Activated T-helper 1 cell treated with anti-CD3 and anti-CD28 coated beads, Interleukin-2, amount 50 U/mL, for 16 hours (primary cell): ENCODE measurements at places on chromosomes 7 and 10.

DNA sequence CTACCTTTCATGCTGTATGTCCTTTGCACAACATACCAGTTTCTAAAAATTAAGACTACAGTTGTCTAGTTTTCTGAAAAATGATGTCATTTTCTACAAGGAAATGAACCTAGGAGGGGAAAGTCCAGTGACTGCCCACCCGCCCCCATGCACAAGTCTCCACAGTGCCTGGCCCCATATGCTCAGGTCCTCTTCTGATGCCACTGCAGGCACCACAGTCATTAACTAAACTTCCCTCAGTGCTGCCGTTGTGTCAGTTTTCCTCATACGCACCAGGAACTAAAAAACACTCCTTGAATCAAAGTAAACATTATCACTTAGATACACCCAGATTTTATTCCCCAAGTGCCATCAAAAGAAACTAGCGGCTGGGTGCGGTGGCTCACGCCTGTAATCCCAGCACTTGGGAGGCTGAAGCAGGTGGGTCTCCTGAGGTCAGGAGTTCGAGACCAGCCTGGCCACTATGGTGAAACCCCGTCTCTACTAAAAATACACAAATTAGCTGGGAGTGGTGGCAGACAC lies 6.9 kb upstream of the TNS3 start:
- no peak for DNase-seq

GRCh38 chr7:106134241-106134640 lies 22.1 kb upstream of the SYPL1 start:
- DNase-seq: no peak

DNA sequence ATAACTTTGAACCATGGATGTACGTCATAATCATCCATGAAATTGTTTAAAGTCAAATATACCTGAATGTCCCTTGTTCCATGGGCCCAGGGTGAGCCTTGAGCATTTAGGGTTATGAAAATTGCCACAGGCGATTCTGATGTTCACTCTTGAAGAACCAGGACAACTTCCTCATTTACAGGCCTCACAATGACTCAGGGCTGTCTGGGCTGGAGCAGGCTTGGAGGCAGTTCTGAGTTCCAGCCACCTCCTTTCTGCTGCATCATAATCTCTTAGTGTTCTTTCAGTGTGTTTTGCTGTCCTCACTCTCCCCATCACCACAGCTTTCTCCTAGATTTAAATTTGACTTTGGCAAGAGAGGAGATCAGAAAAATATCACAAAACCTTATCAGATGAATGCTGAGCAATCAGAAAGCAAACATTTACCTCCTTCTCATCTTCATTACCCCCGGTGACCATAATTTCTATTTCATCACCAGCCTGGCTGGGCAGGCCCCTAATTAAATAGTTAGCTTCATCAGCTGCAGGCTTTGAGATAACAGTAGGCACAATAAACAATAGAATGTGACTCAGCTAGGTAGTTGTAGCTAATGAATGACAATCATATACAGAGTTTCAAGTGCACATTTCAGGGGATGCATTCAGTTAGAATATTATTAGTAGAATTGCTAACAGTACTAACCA lies 571.0 kb downstream of the SH2D4B start:
- DNase-seq: no peak

DNA sequence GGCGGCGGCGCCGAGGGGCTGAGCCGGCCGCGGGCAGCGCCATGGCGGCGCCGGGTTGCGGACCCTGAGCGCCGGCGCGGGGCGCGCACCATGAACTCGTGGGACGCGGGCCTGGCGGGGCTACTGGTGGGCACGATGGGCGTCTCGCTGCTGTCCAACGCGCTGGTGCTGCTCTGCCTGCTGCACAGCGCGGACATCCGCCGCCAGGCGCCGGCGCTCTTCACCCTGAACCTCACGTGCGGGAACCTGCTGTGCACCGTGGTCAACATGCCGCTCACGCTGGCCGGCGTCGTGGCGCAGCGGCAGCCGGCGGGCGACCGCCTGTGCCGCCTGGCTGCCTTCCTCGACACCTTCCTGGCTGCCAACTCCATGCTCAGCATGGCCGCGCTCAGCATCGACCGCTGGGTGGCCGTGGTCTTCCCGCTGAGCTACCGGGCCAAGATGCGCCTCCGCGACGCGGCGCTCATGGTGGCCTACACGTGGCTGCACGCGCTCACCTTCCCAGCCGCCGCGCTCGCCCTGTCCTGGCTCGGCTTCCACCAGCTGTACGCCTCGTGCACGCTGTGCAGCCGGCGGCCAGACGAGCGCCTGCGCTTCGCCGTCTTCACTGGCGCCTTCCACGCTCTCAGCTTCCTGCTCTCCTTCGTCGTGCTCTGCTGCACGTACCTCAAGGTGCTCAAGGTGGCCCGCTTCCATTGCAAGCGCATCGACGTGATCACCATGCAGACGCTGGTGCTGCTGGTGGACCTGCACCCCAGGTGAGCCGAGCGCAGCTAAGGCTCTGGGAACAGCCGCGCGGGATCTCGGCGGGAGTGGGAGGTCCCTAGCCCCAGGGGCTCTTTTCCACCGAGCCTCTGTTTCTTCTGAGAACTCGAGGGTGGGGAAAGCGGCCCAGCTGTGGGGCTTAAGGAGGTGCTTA lies at the start of gene GPR26:
Gene GPR26, plus strand, starts transcription at position 38 of the 919 bp plus-strand sequence. Its CDS starts 53 bp downstream, at position 91.
- no peak for DNase-seq

DNA sequence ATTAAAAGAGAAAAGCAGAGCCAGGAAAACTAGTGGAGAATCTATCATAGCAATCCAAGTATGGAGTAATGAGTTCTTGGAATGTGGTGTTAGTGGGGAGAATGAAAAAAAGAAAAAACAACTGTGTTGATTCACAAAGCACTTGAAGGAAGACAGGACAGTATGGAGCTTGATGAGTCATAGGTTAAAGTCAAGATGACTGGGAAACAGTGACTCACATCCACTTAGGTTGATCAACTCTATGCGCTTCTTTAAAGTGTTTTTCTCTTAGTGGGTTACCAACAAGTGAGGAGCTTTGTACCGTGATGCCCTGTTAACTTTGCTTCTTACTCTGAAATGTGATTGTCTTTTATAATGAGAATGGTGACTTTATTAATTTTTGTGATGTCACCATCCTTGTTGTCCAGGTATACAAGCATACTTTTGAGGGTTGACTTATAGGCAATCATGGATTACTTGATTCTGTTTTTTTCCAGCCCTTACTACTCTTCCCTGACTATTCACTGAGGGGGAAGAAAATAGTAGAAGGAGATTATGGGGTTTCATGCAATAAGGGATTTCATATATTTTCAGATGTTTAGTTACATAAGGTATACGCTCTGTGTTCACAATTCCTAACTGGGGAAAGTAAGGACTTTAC lies 32.1 kb upstream of the MDFIC start:
- DNase-seq: no peak

DNA sequence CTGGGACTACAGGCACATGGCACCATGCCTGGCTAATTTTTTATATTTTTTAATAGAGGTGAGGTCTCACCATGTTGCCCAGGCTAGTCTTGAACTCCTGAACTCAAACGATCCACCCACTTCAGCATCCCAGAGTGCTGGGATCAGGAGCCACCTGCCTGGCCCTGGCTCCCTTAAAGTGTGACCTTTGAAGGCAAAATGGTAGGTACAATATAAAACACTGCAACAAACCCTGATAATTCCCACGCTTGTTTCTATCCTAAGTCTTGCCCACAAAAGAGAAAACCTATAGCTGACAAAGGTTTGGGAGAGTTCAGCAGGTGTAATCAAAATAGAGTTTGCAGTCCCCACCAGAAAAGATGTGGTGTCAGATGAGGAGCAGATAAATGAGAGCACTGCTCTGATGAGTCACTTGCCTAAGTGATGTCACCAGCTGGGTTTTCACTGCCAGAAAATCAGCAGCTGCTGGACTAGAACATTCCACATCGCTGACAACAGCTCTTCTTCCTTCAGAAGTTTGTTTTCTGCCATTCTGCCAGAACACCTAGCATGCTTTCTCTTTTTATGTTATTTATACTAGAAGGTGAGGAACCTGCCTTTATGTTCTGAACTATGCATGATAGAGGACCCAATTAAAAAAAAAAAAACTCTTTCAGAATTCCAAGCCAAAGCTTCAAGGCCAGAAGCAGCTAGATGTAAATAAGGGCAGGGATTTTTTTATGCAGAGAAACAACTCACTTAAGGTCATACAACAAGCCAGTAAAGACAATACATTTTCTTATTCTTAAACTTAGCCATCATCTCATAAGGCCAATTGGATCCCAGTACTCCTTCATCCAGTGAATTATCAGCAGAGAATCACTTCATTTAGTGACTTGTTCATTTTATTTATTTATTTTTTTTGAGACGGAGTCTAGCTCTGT lies 18.0 kb downstream of the PURB start:
- no peak for DNase-seq

GRCh38 chr7:96624954-96625353 lies 84.7 kb downstream of the SEM1 start:
- no peak for DNase-seq

DNA sequence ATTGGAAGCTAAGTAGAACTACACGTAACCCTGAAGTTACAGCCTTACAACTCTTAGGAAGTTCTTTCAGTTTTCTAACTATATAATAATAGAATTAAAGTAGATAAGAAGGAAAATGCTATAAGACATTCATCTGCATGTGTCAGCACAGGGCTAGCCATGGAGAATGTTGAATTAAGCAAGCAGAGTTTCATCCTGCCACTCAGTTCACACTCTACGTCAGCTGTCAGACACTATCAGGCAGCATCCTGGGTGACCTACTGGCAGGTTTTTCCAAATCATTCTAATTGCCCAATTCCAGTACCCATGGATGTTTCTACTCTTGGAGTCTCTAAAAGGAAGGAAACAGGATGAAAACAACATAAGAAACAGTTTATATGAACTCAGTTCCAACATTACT lies 45.0 kb upstream of the LRRTM3 start:
- DNase-seq: no peak
